ENCODE measurements at places on chromosomes 3 and 15.

DNA sequence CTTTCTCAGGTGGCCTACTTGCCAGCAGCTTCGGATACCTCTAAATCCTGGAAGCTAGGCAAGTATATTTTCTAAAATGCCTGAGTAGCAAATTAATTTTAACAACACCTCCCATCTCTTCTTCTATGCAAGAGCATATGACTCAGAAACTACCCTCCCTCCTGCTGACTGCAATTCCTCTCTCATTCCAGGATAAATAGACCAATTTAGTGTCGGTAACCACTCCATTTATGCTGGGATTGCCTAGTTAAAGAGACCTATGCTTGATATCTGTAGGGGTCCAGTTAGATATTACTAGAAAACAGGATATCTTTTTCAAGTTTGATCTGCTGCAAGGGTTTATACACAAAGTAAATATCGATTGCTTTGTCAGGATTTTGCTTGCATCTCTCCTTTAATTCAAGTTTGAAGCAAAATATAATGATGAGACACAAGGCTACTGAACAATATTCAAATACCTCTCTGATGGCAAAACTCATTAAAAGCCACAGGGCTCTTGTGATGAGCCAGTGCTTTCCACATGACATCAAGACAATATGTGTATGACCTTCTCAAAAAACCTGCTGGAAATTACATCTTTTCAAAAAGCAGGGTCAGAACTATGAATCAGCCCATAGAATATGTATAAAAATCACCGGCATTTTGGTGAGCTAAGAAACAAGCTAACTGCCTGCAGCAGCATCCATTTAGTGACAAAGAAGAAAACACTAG lies 491.6 kb upstream of the NECTIN3 start:
- no peak for DNase-seq

DNA sequence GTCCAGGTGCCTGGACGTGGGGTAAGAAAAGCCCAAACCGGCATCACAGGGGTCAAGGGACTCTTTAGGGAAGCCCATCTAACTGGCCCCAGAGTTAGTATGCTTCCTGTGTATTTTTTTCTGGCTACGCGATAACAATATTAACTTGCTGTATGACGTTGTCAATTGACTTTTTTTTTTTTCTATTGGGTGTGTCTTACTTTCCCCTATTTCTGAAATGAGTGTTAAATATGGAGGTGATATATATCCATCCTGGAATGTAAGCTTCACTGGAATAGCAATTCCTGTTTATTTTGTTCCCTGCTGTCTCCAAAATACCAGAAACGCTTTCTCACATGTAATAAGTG lies 598 bp upstream of the GMNC start:
- no peak for DNase-seq

GRCh38 chr15:88648357-88649214 lies 9.8 kb downstream of the ISG20 start:
- peak; percentile 24 for DNase-seq

- no peak for DNase-seq
Measured at GRCh38 chr15:72086010-72086697, 31.8 kb downstream of the MYO9A start.

DNA sequence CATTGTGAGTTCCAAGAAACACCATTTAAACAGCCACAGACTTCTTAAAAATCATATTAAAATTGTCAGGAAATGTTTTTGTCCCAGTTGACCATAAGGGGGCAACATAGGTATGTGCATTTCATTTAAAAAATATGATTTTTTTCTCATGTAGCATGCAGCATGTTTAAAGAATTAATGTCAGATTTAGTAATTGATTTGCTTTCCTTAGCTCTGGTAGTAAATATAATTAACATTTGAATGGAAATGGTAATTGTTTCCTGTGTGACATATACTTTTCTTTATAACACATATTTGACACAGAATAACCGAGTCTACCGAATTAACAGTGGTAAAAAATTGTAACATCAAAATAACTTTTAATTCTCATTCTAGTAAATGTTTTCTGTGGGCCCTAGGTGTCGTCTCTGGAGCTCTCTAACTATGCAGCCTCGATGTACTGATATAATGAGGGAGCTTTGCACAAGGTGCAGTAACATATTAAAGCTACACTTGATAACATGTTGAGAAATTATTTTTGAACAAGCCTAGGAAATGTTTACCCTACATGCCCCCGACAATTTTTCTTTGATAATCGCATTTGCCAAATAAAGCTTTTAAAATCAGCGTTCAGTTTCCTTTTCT lies 34.9 kb downstream of the NXPE3 start:
- DNase-seq: no peak

- peak; percentile 49 for DNase-seq
Measured at GRCh38 chr3:122668930-122669730, 11.5 kb upstream of the PARP14 start.

- DNase-seq: peak; percentile 43
Measured at GRCh38 chr15:68650901-68651709, 72.3 kb downstream of the CORO2B start.
